H9 (cell line): ENCODE measurements at places on chromosomes 4 and X. TPM values are rescaled to one million over a fixed set of nuclear protein-coding genes. Genes with fewer than 3 reads are reported as not detected.

Gene PSAPL1
- total RNA-seq, result 0.04 TPM in 1 of 2 replicates, not detected in the other

GRCh38 chr4:3520276-3520675, 11.9 kb downstream of the LRPAP1 start:
- H3K36me3 ChIP-seq, result peaks cover 68% of the 10 kb centered on the region
- H3K4me1 ChIP-seq, result no peaks in the 10 kb centered on the region; the same call in 1 of the 2 replicates
- H3K27ac ChIP-seq, result no peak overlapping the region
- no peak for DNase-seq
- no peaks in the 10 kb centered on the region for H3K27me3 ChIP-seq

DNA sequence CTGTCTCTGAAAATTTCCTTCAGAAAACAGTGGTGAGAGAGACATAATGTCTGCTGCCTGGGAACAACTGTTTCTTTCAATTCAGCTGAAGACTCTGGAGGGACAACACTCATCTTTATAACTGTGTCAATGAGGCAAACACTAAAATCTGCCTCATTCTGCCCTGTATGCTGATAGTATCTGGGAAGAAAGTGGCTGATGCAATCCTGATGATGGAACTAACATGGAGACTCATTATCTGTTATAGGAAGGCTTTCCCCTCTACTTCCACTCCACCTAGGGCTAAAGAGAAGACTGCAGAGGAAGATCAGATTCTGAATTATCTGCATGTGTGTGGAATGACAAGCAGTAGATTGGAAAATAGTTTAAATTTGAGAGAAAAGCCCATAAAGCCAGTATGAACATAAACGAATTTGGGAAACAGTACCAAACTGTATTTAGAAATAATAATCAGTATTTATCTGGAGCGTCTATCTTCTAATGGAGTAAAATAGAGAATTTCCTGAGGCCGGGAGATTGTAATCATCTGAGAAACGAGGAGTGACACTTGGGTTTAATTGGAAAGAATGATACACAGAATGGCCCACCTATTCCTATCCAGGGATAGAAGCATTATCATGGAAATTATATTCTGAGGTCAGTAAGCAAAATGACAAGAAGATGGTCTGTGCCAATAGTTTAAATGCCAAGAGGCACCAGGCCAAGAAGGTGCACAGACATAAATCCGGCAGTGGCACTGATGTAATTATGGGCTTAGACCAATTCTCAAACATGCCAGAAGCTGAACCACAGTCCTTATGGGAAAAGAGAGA, 85.4 kb downstream of the SHISA3 start:
- H3K27me3 ChIP-seq, result no peaks in the 10 kb centered on the region
- H3K4me3 ChIP-seq, result no peak overlapping the region
- DNase-seq, result no peak
- no peak overlapping the region for H3K27ac ChIP-seq

Gene TSC22D3
- total RNA-seq, result 10.5 and 11.5 TPM in 2 replicates

GRCh38 chrX:65723706-65724105, 56.3 kb downstream of the MSN start:
- H3K27me3 ChIP-seq, result no peaks in the 10 kb centered on the region
- no peak overlapping the region for H3K27ac ChIP-seq
- DNase-seq, result no peak
- H3K36me3 ChIP-seq, result peaks cover 39% of the 10 kb centered on the region

GRCh38 chrX:56788229-56788628, 59.2 kb downstream of the NBDY start:
- no peak overlapping the region for H3K4me3 ChIP-seq
- no peak for DNase-seq
- H3K27me3 ChIP-seq, result no peaks in the 10 kb centered on the region

Gene ETDA
- total RNA-seq, result not detected in 2 replicates

GRCh38 chrX:85620466-85620865, 241.0 kb upstream of the POF1B start:
- no peaks in the 10 kb centered on the region for H3K27me3 ChIP-seq
- DNase-seq, result no peak
- peak overlapping the region; percentile 52 for H3K27ac ChIP-seq

Gene FGG
- not detected in 2 replicates for total RNA-seq

Gene STEEP1
- 30.3 and 30.4 TPM in 2 replicates for total RNA-seq

- no peaks in the 10 kb centered on the region for H3K27me3 ChIP-seq
- H3K27ac ChIP-seq, result no peak overlapping the region
- peaks cover 9% of the 10 kb centered on the region; the same call in 1 of the 2 replicates for H3K4me1 ChIP-seq
- peaks cover 5% of the 10 kb centered on the region; the same call in 2 of the 3 replicates for H3K36me3 ChIP-seq
- no peak overlapping the region for H3K4me3 ChIP-seq
- no peak for DNase-seq
Measured at GRCh38 chr4:87738483-87738882, 60.9 kb upstream of the IBSP start.

Gene PDK3
- 43.8 and 47.3 TPM in 2 replicates for total RNA-seq

DNA sequence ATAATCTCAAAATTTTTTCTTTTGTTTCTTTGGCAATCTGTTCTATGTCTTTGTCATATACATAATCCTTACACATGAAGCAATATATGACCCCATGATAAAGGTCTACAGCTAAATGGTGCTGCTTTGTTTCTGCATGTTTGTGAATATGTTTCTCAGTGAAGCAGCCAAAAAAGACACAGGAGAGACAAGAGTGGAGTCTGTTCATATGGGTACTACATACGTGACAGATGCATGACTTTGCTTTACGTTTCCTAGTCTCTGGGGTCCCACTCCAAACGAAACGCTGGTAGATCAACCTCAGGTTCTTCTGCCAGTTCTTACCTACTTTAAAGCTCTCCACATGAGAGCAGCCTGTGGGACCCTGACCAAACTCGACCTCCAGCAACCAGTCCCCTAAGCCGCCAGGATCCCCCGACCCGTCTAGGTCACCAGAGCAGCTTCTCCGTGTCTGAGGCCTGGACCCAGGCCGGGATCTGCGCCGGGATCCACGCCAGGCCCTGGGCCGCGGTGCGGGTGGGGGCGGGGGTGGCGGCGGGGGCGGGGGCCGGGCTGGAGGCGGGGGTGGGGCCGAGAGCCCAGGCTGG, 1.5 kb downstream of the USP51 start:
- 0 out of 2 replicates have a peak, but pooled peaks cover 4% of the 10 kb centered on the region for H3K27me3 ChIP-seq
- peak; percentile 48 for DNase-seq

Gene IKBKG
- 16.2 and 17.8 TPM in 2 replicates for total RNA-seq

DNA sequence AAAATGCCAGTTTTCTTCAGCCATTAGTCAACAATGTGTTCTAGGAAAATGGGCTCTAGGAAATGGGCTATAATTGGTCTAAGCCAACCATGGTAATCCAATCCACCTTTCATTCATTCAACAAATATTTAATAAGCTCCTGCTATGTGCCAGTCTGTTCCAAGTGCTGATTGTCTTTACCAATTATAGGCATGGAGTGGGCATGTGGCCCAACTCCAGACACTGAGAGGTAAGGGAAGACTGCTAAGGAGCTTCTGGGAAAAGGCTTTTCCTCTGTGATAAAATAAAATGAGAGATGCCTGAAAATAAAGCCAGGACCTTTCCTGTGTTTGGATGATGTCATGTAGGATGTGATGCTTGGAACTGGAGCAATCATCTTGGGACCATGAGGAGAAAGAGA, 43.3 kb downstream of the HOPX start:
- no peak overlapping the region for H3K27ac ChIP-seq
- no peak for DNase-seq
- H3K27me3 ChIP-seq, result no peaks in the 10 kb centered on the region; the same call in 1 of the 2 replicates

Gene GEMIN8
- total RNA-seq, result 14.8 and 14.9 TPM in 2 replicates

- H3K27me3 ChIP-seq, result no peaks in the 10 kb centered on the region
- no peak for DNase-seq
- peaks cover 4% of the 10 kb centered on the region; the same call in 1 of the 2 replicates for H3K4me1 ChIP-seq
- H3K27ac ChIP-seq, result no peak overlapping the region
Measured at GRCh38 chrX:41705042-41705441, 16.3 kb downstream of the GPR34 start.
